Coronary artery (tissue), 2 donors: ENCODE measurements at places on chromosomes 5 and 9.

- no peak for DNase-seq
These were observed 13.7 kb downstream of the CEP78 start for GRCh38 chr9:78249542-78249941.

DNA sequence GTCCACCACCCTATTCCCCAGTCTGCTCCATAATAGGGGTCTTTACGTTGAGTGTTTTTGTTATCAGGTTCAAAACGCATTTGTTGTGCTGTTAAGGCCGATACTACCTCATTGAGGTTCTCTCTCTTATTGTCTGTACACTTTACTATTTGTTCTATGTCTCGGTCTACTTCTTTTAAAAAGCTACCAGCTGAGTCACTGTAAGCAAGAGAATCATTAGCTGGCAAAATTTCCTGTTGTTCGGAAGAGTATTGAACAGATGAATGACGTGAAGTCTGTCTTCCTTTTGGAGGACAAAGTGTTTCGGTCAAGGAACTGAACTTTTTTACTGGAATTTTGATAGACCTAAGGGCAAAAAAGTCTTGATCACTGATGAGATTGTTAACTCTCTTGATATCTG, 10.3 kb downstream of the LYSMD3 start:
- no peak for DNase-seq

DNA sequence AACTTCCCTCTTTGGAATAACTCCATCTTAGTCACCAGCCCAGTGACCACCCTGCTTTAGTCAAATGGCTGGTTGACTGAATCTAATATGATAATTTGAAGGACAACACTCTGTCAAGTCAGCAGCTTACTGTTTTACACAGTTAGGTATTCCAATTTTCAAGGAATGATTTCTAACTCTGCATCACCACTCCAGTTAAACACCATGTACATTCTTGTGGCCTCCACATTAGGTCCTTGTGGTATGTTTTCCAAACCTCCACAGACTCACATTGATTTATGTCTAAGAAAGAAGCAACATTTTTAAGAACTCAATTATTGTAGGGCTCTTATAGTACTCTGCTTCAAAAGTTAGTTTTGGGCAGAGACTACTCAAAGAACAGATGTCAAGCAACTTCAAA, 110.7 kb downstream of the TLE1 start:
- no peak for DNase-seq

DNA sequence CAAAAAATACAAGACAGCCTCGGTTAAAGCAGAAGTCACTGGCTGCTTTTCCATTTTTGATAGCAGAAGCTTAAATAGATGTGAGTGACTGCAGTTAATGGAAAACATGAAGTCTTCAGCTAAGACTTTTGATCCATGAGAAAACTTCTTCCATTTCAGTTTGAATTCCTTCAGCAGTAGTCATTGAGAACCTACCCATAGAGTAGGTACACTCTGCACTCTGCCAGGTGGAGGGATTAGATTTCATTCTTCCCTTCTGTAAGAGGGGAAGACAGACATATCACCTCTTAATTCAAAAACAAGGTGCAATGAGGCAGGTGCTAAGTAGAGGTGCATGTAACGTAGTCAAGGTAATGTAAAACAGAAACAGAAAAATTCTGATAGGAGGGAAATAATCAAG, 26.7 kb upstream of the XPA start:
- DNase-seq: no peak

- no peak for DNase-seq
These were observed 50.7 kb downstream of the ICE1 start for GRCh38 chr5:5473226-5473625.

DNA sequence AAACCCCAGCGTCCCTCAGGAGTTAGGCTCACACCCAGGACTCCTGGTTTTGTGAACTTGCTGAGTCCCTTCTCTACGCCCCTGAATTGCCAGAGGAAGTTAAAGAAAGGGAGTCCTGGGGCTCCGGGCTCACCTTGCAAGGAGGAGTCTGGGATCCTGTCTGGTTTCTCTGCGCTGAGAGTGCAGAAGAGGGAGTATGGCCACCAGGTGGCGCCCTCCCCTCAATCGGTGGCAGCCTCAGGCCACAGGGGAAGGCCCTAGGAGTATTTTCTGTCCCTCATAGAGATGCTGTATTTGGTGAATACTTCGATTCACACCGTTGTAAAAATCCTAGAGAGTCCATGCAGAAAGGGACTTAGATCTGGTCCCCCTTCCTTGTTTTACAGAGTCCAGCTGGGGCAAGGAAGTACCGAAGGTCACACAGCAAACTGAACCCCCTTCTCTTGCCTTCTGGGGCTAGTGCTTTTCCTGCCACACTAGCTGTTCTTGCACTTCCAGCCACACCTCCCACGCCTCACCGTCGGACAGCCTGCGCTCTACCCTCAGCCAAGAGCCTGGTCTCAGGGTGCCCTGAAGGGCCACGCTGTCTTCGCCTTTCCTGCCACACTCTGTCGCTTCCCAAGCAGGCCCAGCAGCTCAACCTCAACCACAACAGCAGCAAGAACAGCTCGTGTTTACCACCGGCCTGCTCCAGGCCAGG, 10.2 kb downstream of the HAND1 start:
- DNase-seq: no peak

DNA sequence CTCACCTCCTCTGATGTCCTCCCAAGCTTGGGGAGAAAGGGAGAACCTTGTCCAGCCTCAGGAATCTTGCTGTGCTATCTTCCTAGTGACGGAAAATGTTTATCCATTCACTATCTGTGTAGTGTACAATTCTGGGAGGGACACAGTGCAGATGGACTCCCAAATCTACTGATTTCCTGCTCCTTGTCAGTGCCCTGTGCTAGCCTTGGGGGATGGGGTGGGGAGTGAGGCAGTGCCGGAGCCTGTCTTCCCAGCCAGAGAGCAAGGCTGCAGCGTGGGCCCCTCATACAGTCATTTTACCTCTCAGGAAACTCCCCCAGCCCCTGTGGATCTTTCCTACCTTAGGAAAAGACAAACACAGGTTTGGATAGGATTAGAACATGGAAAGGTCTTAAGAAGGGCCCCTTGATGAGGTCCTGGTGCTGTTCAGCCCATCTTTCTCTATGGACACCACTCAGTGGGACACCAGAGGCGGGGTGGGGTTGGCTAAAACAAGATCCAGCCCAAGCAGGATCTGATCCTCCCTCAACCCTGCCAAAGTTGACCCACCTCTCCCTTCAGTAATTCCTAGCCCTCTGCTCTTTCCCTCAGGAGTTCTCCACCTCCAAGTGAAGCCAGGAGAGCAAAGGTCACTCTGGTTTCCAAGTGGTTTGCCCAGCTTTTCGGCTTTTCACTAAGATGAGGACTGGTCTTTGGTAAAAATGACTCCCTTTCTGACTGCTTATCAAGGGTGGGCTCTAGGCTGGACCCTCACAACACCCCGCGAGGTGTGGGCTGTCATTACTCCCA, 3.4 kb downstream of the DOLK start:
- DNase-seq: no peak

GRCh38 chr9:26597542-26598149, 295.0 kb downstream of the CAAP1 start:
- no peak for DNase-seq

DNA sequence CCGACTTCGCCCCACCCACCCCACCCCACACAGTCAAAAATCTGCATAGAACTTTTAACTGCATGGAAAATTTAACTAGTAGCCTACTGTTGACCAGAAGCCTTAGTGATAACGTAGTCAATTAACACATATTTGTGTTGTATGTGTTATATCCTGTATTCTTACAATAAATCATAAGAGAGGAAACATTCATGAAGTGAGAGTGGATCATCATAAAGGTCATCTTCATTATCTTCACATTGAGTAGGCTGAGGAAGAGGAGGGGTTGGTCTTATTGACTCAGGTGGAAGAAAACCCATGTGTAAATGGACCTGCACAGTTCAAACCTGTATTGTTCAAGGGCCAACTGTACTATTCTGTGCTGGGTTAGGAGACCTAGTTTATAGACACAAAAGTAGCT, 31.4 kb downstream of the XPA start:
- no peak for DNase-seq

- no peak for DNase-seq
These were observed 51.1 kb downstream of the MAMDC2 start for GRCh38 chr9:70094747-70095146.
